ENCODE measurements at places on chromosomes 2 and 18.

DNA sequence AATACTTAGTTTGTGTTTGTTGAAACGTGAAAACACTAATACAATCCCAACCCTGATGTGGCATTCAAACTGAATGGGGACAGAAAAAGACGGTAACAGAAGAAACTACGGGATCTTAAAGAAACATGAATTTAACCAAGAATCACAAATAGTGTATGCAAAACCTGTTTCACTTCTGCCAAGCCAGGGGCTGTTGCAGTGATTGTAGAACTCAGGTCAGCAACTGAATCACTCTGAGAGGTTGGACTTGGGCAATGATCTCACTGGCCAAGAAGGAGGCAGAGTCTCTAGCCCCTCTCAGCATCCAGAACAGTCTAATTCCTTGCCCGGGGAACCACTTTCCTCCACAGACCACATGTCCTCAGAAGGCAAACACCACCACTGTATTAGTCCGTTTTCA is 54.9 kb upstream of the CRIM1 start:
- no peak for DNase-seq

GRCh38 chr18:35116784-35117318 is 75.6 kb downstream of the MAPRE2 start:
- no peak for DNase-seq

DNA sequence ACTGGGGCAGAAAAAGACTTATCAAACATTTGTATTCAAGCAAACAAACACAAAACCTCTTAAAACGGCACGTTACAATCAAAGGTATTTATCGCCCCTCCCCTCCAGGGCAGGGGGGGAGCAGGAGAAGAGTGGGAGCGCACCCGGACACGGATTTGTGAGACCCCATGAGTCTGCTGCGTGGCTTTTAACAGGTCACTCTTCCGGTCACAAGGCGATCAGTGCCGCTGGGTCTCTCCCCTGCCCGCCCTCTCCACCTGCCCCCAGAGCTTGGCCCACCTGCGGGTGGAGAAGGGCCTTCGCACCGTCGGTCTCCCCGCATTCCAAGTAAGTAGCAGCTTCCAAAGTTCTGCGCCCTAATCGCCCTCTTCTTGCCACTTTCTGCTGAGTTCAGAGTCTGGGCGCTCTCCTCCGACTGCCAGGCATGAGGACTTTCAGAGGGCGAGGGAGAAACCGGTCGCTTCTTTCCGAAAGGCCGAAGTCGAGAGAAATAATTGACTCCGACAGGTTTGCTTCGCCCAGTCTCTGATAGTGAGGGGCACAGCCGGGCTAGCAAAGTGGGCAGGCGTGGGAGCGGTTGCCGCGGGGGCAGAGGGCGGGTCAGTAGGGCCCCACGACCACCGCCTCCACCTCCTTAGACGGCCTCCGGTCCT is 800 bp downstream of the RPRM start:
- DNase-seq: no peak

- DNase-seq: no peak
Measured at GRCh38 chr2:76731157-76731556, 791.0 kb downstream of the LRRTM4 start.
